IPS DF 6.9 (cell line): ENCODE measurements at places on chromosomes 13 and 19.
A peak's percentile ranks its signal among the peaks of the same experiment; 100 is the strongest.

DNA sequence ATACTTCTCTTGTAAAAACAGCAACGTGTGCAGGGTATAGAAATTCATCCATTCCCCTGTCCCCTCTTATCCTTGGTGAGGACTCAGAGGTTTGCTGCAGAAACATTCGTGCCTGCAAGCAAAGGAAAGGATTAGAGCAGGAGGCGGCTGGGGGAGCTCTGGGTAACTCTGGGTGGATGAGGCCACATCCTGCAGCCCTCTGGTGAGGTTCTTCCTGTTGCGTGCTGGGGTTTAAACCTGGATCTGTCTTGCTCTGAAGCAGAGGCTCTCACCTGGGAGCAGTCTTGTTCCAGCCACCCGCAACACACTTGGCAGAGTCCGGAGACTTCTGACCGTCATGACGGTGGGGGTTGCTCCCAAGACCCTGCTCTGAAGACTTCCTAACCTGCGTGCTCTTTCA, 69.2 kb downstream of the ATP11A start:
- DNase-seq, result no peak

GRCh38 chr19:13629687-13630357, 123.5 kb upstream of the CACNA1A start:
- no peak for DNase-seq

- DNase-seq, result no peak
These were observed 12.1 kb downstream of the IQCN start for GRCh38 chr19:18262144-18262543.

DNA sequence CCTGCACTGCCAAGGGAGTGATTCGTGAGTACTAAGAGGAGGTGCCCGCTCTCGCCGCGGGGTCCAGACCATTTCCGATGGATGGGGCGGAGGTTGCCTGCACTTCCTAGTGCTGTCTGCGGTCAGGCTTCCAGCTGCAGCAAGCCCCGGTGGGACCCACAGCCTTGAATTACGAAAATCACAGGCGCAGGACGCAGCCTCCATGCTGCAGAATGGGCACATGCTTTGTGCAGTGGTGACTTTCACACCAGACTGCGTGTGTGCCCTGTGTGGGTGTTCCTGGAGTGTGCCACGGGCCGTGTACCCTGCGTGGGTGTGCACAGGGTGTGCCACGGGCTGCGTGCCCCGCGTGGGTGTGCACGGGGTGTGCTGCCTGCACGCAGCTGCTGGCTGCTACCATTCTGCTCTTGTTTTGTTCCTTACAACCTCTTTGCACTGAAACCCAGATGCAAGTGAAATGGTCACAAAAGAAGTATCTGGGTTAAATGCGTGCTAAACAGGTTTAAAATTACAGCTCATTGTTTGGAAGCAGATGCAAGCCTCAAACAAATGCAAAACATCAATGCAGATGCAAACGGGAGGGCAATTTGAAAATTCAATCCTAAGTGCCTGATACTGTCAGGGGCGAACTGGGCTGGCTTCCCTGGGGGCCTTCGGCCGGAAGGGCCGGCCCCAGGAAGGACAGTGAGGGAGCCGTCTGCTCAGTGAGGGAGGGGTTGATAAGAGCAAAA, 221.2 kb upstream of the SOX1 start:
- peak; percentile 54 for DNase-seq

DNA sequence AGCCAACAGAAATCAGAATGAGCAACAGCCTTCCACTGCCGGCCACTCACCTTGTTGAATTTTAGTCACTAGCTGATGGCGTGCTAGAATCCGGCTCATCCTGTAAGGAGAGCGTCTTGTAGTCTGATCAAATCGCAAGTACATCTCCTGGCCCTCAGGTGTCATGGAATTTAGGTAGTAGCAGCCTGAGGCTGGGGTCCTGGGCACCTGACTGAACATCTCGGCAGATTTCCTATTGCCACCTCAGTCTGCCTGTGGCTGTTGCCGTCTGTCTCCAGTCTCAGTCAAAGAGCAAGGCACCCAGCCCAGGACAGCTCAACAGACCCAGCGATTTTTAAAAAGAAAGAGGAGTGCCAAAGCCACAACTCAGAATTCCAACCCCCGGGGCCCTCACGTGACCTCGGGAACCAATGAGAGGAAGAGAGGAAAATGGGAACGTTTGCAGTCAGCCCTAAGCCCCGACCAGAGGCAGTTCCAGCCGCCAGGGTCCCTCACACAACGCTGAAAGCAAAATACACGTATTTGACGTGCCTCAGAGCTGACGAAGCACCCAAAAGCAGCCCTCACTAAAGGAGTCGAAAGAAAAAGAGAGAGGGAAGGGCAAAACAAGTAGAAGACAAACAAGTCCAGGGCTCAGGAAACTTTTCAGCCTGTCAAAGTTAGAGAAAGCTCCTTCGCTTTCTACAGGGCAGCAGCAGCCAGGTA, at the start of gene STARD13:
TSS of gene STARD13 (minus strand) at position 336 of the 705 bp plus-strand sequence. CDS start at position 219, 117 bp downstream.
- DNase-seq, result peak; percentile 77
